ENCODE measurements at places on chromosomes 7 and 10.

DNA sequence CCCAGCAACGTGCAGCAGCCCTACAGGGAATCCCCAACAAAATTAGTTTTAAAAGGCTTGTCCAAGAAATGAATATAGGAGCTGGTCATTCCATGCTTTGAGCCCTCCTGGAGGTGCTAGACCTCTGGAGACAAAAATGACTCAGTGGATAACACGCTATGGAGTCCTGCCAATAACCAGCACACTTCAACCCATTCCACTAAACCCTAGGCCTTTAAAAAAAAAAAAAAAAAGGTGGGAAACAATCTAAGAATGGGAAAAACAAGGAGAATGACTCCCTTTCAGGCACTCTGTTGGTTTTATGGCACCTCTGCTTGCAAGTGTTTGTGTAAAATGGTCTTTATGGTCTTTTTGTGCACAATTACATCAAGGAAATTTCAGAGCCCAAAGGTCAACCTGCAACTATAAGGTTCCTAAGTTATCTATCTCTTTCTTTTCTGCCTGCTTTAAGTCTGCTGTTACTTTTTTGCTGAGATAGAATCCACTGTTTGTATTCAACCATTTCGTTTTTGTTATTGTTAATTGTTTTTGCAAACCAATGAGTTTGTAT is 21.3 kb downstream of the AVL9 start:
- DNase-seq: no peak

GRCh38 chr10:132706701-132707100 is 79.2 kb downstream of the NKX6-2 start:
- no peak for DNase-seq

- peak; percentile 78 for DNase-seq
Measured at GRCh38 chr7:79176859-79177477, 276.5 kb downstream of the MAGI2 start.

- DNase-seq: no peak
Measured at GRCh38 chr10:8311526-8312070, 257.1 kb downstream of the GATA3 start.

DNA sequence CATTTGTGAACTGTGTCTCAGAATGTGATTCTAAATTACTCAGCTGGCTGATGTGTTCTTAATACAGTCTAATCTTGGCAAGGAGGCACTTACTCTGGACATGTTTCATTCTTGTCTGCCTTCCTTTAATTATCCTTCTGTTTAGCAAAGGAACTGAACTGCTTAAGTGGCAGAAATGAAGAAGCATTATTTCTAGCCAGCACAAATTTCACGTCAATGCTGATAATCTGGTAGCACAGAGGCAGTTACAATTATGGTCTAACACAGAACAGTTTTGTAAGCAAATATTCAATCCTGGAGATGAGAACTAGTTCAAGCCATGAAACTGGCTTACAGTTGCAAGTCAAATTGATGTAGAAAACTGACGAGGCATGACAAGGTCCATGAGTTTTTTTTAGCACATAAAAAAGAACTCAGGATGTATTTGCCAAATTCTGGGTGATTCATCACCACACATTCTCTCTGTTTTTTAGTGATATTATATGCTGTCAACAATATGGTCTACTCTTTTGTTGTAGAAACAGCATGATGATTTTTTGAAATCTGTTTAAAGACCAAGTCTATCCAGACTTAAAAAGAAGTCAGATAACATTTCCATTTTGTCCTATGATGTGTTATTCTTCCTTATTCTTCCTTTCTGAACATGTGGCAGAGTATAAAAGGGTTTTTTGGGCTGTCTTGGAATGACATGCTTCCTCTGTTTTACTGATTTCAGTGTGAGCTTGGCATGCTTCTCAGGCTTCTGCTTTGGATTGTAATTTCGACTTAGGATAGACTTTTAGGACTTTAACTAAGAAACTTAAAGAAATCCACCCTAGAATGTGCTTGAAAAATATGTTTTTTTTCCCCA is 154.8 kb downstream of the DNAJB9 start:
- no peak for DNase-seq

- DNase-seq: no peak
Measured at GRCh38 chr10:92241158-92241500, 49.7 kb downstream of the CPEB3 start.

GRCh38 chr10:110531687-110532086 is 34.0 kb downstream of the DUSP5 start:
- DNase-seq: no peak

GRCh38 chr10:48772059-48772458 is 87.4 kb downstream of the WDFY4 start:
- DNase-seq: no peak

DNA sequence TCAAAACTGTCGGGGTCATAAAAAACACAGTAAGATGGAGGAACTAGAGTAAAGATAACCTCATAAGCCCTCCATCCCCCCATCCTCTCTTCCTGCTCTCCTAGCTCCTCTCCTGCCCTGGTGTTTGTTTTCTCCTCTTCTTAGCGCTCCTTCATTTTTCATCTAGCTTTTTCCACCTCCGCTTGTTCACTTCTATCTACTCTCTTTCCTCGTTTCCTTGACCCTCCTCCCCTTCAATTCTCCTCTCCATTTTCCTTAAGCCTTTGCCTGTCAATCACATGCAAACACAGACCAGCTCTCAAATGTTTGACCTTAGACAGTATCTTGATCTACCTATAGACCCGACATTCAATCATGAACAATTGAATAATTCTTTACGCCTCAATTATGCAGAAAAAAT is 10.0 kb downstream of the NCAPG2 start:
- no peak for DNase-seq

DNA sequence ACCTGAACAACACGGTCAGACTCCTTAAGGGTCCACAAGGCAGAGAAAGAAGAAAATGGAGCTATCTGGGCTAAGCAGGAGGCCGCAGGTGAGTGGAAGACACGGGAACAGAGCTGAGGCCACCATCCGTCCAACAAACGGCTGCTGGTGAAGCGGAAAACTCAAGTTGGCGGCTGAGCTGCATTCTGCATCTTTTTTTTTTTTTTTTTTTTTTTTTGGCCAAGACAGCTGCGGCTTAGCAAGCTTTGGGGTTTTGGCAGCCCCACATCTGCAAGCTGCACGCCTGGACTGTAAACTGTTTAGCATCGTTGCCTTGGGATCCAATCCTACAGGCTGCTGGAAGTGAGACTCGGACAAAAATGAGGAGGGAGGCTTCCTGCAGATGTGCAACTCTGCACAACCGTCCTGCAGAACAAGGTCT is 37.4 kb downstream of the RGS10 start:
- DNase-seq: no peak

- DNase-seq: peak; percentile 47
Measured at GRCh38 chr10:92790440-92790839, 57.9 kb upstream of the EXOC6 start.

- no peak for DNase-seq
Measured at GRCh38 chr7:91226411-91226810, 37.8 kb upstream of the FZD1 start.

DNA sequence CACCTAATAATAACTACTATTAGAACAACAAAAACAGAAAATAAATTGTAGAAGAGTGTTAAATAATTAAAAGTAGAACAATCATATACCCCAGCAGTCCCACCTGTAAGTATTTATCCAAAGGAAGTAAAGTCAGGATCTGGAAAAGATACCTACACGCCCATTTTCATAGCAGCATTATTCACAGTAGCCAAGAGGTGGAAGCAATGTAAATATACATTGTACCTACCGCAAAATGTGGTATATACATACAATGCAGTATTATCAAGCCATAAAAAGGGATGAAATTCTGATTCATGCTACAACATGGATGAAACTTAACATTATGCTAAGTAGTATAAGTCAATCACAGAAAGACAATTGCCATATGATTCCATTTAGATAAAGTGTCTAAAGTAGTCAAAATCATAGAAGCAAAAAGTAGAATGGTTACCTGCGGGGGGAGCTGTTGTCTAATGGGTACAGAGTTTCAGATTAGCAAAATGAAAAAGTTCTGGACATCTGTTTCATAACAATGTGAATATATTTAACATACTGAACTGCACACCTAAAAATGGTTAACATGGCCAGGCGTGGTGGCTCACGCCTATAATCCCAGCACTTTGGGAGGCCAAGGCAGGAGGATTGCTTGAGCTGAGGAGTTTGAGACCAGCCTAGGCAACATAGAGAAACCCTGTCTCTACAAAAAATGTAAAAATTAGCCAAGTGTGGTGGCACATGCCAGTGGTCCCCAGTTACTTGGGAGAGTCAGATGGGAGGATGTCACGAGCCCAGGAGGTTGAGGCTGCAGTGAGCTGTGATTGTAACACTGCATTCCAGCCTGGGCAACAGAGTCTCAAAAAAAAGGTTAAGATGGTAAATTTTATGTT is 6.0 kb upstream of the TMED4 start:
- DNase-seq: peak; percentile 98

DNA sequence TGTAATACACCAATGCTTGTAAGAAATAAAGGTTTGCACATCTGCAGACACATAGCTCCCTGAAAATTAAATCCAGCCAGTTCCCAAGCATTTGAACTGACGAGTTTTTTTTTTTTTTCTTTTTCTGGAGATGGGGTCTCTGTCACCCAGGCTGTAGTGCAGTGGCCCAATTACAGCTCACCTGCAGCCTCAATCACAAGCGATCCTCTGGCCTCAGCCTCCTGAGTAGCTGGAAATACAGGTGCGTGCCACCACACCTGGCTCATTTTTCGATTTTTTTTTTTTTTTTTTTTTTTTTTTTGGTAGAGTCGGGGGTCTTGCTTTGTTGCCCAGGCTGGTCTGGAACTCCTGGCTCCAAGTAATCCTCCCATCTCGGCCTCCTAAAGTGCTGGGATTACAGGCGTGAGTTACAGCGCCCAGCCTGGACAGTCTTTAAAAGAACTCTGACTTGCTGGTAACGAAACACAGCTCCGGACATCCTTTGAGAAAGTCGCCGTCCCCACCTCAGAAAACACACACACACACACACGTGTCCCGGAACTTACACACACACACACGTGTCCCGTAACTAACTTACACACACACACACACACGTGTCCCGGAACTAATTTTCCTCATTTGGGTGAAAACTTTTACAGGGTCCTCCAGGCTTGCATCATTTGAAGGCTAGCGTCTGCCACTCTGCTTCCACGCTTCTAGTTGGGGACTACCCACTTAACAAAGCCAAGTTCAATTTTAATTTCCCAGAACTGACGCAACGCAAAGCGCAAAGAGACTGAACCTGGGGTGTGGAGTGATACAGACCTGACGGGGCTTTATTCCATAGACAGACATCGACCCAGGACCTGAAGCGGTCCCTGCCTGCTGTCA is 18.6 kb downstream of the OCM2 start:
- peak; percentile 12 for DNase-seq

DNA sequence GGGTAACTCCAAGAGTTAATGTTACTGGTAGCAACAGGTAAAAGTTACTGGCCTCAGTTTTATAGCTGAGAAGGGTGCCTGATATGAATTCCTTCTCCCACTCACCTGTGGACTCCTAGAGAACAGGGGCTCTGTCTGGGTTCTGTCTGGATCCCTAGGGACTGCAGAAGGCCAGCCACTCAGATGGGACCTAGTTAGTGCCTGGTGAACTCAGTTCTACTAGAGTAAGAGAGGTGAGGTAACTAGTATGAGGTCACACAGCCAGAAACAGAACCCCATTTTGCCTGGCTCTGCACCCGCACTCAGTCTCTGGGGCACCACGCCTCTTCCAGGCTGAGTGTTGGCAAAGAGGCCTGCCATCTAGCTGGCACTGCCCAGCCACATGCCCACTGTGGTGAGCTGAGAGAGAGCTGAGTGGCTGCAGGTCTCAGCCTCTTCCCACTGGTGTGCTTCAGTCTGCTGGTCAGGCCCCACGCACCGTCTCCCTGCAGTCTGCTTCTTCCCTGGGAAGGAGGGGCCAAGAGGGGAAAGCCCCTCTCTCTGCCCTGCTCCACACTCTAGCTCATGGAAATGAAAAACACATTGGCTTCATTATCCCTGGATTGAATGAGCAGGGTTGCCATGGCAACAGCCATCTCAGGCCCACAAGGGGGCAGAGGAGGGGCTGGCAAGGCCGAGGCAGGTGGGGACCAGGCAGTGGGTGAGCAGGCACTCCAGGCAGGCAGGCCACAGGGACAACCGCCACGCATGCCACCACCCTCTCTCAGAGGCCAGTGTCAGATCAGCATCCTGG is 110.6 kb downstream of the ZMIZ1 start:
- DNase-seq: no peak

DNA sequence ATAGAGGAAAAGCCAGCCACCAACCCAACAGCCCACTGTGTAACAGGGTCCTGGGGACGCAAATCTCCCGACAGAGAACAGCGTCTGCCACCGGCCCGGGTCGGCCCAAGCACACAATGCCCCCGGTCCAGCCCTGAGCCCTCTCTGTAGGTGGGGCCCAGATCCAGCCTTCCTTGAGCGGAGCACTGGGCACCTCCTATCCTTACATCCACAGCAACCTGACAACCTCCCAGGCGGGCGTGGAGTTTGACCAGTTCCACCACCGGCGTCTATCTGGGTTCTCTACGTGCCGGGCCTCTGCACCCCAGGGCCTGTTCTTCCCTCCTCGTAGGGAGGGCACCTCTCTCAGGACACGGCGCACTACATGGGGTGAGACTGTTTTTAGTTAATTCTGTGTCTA is 109.0 kb downstream of the CYTH3 start:
- DNase-seq: no peak

GRCh38 chr7:36131499-36131898 is 21.6 kb upstream of the EEPD1 start:
- no peak for DNase-seq

- DNase-seq: no peak
Measured at GRCh38 chr10:88473989-88474883, 108.9 kb downstream of the RNLS start.

GRCh38 chr7:92622030-92622429 is 31.8 kb upstream of the FAM133B start:
- DNase-seq: no peak

GRCh38 chr7:134704827-134705226 is 58.2 kb downstream of the BPGM start:
- no peak for DNase-seq

GRCh38 chr7:108097703-108098102 is 32.5 kb downstream of the LAMB4 start:
- DNase-seq: peak; percentile 6

DNA sequence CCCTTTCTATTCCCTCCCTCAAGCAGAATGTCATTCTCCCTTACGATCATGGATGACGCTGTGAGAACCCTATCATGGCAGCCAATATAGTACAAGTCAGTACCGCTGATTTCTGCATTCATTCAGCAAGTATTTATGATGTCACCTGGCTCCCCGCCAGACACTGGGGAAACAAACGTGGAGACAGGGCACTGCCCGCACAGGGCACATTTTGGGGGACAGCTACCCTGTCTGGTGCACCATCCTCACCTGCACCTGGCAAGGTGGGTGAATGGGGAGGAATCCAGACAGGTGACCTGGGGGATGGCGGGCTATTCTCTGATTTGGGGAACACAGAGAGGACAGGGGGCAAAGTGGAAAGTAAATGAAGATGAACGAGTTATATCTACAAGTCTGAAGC is 28.4 kb downstream of the MKI67 start:
- no peak for DNase-seq

DNA sequence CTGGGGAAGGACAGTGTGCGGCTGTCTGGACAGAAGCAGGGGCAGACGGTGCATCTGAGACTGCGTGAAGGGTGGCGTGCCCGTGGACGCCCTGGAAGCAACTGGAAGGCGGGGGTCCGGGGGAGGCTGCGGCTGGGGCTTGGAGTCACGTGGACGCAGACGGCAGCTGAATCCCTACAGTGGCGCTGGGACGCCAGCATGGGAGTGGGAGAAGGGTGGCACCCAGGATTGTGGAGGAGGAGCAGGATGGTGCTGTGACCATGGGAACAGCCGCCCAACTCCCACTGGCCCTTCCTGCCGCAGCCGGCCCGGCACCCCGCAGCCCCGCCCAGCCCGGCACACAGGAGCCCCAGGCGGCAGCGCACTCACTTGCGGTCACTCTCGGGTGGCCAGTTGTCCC is 9.7 kb downstream of the INTS1 start:
- DNase-seq: no peak

Data from Kasumi-1 (cell line).